ENCODE measurements at places on chromosomes 13 and 19. TPM values are rescaled to one million over a fixed set of nuclear protein-coding genes. Genes with fewer than 3 reads are reported as not detected.

NOVA2 gene
- total RNA-seq = 0.29 TPM

CATSPERD gene
- not detected for total RNA-seq

SIGLEC14 gene
- not detected for total RNA-seq

ZNF675 gene
- total RNA-seq = 5.5 TPM

CGB5 gene
- total RNA-seq = 0.84 TPM

Measured in A549 treated with ZK216348 at 1 μM for 4 hours (cell line).